ENCODE measurements at places on chromosomes 5 and 9.

DNA sequence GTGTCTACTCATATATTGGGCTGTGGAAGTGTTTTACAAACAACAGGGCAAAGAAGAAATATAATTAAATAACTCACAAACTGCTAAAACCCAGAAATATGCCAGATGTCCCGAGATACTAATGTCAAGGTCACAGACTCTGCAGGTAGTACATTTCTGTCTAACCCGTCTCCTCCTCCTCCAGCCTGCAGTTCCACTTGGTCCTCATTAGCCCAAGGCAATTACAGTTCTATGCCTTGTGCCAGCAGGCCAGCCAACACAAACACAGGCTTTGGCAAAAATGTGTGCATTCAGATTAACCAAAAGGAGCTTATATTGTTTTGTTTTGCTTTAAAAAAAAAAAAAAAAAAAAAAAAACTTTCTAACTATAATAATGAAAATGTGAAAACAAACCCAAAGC, 148.8 kb downstream of the MYO10 start:
- no peak for DNase-seq

DNA sequence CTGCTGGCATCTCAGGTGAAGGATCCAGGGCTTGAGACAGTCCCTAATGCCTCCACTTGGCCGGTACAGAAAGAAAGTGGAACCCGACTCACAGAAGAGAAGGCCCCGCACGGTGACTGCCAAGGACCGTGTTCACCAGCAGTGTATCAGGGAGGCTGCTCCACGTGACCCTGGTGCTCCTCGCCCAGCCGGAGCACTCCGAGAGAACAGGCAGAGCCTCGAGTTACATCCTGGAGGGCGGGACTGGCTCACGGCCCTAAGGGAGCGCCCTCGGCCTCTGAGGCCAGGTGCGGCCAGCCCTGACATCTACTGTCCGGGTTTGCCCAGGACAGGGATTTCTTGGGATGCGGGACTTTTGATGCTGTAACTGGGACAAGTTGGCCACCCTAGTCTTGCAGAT, 104.0 kb upstream of the SARDH start:
- no peak for DNase-seq

GRCh38 chr9:130532426-130533080, 46.8 kb upstream of the FUBP3 start:
- no peak for DNase-seq

DNA sequence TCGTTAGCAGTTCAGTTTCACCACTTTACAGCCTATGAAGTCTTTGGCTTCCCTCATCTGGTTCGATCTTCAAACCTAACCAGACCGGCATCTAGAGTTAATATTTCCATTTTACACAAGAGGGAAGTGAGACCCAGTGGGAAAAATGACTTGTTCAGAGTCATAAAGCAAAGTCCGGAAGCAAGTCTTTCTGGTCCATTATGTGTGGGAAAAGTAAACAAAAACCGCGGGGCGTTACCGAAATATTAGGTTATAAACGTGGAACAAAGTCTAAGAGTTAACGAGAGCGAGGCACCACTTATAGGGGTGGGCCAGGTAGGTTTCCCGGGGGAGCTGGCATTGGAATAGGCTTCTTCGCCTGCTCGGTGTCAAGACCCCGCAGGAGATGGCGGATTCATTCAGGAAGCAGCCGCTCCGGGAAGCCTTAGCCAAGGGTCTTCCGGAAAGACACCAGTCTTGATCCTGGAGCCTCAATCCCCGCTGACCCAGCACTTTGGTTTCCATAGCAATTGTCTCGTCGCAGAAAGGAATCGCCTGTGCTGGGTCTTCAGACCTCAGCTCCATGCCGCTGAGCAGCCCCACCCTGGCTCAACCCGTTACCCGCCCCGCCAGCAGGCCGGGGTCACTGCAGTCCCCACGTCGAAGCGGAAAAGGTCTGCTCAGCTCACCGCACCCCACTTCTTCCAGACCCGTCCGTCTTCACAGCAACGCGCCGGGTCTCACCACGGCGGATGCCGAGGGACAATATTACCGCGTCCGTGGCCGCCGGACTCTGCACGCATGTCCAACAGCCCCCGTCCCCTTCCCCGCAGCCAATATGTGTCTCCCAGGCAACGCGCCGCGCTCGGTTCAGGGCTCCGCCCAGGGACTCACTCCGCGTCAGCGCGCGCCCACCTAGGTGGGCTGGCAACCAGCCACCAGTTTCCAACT, at the start of gene C5orf52:
Gene C5orf52, plus strand, starts transcription at position 872 of the 930 bp plus-strand sequence. CDS start 82 bp downstream, outside the sequence.
- peak; percentile 65 for DNase-seq

DNA sequence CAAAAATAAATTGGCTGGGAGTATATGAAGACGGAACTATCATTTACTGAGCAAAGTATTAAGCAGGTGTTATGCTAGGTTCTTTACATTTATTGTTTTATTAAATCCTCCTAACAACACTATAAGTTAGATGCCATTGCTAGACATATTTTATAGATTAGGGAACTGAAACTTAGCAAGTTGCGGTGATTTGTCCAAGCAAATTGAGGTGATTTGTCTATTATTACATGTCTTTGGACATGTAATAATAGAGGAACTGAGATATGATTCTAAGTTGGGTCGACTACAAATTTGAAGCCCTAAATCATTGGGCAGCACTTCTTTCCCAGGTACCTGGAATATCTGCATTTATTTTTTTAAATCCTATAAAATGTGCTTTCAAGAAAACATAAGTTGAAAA, 429.9 kb downstream of the GABRG2 start:
- no peak for DNase-seq

- DNase-seq = no peak
These were observed 12.6 kb downstream of the HK3 start for GRCh38 chr5:176886336-176887251.

DNA sequence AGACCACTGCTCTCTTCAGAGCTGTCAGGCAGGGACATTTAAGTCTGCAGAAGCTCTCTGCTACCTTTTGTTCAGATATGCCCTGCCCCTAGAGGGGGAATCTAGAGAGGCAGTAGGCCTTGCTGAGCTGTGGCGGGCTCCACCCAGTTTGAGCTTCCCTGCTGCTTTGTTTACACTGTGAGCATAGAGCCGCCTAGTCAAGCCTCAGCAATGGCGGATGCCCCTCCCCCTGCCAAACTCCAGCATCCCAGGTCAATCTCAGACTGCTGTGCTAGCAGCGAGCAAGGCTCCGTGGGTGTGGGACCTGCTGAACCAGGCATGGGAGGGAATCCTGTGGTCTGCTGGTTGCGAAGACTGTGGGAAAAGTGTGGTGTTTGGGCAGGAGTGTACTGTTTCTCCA, 59.9 kb downstream of the CAVIN4 start:
- no peak for DNase-seq

DNA sequence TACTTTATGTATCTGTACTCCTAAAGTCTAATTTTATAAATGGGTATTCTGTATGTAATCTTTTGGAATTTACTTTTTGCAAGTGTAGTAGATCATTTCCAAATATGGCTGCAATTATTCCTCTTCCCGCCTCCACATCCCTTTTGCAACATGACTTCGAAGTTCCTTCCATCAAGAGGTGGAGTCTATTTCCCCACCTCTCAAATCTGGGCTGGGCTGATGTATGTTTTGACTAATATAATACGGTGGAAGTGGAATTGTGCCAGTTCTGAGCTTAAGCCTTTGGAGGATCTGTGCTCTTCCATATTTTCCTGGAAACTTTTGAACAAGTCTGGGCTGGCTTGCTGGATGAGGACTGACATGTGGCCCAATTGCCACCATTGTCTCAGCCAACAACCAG, 155.9 kb downstream of the FGF18 start:
- DNase-seq = no peak

- DNase-seq = no peak
These were observed 26.5 kb downstream of the CDKN2A start for GRCh38 chr9:21967702-21968101.

DNA sequence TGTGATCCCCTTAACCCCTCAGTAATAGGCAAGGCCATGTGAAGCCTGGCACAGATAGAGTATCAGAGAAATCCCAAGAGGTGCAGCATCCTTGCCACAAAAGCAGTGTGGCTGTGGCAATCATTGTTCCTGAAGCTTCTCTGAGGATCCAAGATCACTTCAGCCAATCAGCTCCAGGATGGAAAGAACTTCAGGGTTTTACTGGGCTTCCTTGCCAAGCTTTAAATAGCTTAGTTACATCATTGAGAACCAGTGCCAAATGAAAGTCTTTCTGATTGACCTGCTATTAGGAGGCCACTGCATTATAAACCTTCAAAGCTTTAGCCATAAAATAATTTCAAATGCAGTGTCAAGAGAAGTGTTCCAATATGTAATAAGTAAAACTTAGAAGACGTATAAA, 430.6 kb downstream of the PIK3R1 start:
- DNase-seq = no peak

GRCh38 chr5:162529209-162529608, 461.6 kb downstream of the GABRG2 start:
- DNase-seq = no peak

DNA sequence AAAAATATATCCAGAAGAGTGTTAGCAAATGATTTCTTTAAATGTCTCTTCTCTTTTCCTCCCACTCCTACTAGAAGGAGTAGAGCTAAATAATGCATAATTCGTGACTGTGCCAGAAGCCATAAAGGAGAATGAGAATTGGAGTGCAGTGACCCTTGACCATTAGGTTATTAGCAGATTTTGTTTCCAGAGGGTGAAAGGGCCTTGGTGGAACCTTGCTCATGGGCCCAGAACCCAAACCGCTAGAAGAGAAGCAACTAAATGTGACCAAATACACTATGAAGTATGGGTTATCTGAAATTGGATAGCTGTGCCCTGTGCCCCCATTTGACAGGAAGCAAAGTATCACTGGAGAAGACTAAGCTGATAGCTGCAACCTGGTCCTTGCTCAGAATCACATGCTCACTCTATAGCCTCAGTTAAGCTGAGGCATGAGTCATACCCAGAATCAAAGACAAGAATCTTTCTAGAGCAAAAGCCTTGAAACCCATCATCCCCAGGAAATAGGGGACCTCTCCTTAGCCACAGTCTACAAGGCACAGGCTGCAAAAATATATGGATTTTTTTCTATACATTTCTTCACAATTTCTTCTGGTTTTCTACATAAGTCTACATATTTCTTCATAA, 36.3 kb downstream of the CAPSL start:
- no peak for DNase-seq

DNA sequence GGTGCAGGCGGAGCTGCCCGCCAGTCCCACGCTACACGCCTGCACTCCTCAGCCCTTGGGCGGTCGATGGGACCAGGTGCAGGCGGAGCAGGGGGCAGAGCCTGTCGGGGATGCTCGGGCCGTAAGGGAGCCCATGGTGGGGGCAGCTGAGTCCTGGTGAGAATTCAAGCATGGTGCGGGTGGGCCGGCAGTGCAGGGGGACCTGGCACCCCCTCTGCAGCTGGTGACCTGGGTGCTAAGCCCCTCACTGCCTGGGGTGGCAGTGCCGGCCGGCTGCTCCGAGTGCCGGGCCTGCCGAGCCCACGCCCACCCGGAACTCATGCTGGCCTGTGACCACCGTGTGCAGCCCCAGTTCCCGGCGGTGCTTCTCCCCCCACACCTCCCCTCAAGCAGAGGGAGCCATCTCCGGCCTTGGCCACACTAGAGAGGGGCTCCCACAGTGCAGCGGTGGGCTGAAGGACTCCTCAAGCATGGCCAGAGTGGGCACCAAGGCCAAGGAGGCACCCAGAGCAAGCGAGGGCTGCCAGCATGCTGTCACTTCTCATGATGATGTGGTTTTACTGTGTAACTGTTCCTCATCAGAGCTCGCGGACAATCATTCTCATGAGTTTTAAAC, 228.9 kb upstream of the CDH9 start:
- DNase-seq = no peak

DNA sequence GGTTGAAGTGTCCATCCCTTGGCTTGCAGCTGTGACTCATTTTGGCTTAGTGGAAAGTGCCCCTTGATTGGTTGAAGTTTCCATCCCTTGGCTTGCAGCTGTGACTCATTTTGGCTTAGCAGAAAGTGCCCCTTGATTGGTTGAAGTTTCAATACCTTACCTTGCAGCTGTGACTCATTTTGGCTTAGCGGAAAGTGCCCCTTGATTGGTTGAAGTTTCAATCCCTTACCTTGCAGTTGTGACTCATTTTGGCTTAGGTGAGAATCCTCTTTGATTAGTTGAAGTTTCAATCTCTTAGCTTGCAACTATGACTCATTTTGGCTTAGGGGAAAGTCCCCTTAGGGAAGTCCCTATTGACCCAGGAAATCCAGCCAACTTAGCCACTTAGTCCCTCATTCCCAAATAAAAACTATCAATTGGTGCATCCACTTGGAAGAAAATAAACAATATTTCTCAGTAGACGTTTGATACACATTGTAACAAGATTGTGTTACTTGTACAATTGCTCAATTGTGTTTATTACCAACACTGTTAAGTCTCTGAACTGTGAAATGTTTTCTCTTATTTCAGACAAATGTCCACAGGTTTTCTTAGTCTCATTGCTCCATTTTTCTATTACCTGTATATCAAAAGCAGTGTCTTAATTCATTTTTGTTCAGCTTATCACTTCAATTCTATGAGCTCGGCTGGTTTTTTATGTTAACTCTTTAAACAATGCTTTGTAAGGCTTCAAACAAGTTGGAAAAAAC, 2308.8 kb upstream of the ACO1 start:
- no peak for DNase-seq

DNA sequence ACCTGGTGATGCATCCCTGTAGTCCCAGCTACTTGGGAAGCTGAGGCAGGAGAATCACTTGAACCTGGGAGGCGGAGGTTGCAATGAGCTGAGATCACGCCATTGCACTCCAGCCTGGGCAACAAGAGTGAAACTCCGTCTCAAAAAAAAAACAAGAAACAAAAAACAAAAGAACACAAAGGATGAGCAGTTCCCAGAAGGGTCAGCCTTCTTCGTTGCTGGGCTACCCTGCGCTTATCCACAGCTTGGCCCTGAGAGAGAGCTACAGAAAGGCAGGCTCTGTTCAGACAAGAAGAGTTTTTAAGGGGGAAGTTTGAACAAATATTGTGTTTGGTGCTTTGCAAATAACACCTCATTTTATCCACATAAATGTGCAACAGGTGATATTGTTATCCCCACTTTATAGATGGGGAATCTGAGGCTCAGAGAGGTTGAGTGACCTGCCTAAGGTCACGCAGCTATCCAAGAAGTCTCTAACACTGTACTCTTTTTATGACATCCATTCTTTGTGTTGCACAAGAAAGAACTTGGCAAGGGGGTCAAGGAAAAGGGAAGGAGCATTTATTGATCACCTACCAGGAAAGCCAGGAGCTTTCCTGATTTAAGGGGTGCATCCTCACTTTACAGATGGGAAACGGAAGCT, 63.7 kb upstream of the NEURL1B start:
- no peak for DNase-seq

- no peak for DNase-seq
These were observed 112.6 kb upstream of the ZNF608 start for GRCh38 chr5:124859027-124859426.

DNA sequence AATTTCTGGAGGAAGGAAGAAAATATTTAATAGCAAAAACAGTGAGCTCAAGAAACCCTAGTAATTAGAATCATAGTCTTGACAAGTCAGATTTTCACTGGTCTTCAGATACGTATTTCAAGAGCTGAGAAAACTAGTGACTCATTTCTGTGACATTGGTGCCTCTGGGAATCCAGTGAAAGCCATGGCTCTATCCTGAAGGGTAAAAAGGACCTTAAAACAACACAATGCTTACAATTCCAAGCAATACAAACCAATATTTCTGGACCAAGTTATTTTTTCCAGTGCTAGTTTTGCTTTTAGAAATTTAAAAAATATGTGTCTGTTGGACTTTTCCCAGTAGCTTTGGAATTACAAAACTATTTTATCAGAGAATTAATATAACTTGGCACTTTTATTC, 140.3 kb downstream of the LPAR1 start:
- no peak for DNase-seq

GRCh38 chr5:121890297-121890858, 38.7 kb downstream of the FTMT start:
- no peak for DNase-seq
